ENCODE measurements at places on chromosomes 5 and 9.

DNA sequence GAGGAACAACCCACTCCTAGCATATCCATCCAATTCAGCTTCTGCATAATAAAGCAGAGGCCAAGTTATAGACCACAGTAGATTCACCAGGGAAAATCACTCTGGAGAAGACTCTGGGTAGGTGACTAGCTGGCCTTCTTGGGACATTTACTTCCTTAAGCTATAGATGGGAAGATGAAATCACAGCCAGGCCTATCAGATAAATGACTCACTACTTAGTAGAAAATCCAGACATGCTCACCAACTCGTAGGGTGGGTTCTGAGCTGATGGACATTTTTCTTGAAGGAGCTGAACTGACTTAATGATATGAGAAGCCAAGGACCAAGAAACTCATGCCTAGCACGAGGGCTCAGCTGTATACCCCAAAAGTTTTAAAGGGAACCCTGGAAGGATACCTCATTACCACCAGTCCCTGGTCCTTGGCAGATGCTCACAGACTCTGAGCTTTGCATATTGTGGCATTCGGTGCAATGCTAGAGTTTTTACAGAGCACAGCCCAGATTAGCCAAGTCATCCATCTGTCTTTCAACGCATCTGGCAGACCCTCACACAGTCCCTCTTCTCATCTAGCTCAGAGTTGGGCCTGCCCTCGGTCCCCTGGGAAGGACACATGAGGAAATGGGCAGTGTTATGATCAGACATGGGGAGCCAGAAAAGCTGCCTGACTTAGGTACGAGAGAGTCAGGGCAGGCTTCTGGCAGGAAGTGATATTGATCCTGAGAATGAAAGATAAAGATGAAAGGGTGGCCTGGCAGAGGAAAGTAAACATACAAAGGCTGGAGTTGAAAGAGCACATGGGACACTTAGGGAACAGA is 15.0 kb downstream of the ACSL6 start:
- no peak for DNase-seq

DNA sequence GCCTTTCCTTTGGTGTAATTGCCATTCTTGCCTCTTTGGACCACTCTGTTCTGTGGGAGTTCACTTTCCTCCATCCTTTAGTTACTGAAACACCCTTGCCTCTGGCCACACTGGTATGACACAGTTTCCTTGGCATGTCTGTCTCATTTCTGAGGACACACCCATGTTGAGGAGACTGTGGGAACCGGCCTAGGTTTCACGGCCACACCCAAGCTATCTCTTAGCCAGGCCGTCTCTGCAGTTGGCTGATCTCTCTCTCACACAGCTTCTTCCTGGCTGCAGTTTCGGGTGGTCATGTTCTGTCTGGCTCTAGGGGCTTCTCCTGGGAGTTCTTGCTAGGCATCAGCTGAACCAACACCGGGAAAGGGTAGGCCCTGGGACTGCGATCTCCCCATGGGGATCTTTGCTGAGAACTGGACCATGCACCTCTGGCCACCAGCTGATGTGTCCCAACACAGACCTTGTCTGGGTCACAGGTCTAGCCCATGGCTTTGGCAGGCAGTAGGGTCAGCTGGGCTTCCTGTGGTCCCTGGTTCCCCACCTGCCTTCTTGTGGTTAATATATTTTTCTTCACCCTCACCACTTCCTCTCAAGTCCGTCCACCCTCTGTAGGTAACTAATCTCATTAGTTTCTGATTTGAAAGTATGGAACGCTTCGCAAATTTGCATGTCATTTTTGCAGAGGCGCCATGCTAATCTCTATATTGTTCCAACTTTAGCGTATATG is 24.9 kb downstream of the ARHGEF37 start:
- no peak for DNase-seq

GRCh38 chr5:1640421-1640881 is 116.7 kb upstream of the LPCAT1 start:
- no peak for DNase-seq

GRCh38 chr9:92098638-92099037 is 16.6 kb downstream of the SPTLC1 start:
- no peak for DNase-seq

- DNase-seq, result no peak
Measured at GRCh38 chr5:125492977-125493376, 746.5 kb upstream of the ZNF608 start.

GRCh38 chr9:134150557-134151214 is 13.7 kb downstream of the RNU6ATAC start:
- DNase-seq, result no peak

DNA sequence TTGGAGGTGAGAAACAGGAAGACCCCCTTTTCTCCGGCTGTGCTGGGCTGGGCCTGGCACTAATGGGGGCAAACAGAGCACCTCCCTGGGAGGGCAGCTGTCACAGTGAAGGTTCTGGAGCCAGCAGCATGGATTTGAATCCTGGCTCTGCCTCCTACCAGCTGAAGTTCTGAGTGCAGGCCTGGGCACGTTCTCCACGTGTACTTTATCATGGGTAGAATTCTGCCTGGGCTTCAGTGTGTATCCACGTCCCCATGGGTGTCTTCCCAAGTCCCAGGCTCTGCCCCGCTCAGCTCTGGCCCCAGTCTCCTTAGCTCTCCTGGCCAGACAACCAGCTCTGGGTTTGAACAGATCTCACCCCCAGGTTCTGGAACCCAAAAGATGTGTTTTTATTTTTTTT is 223.2 kb downstream of the PBX3 start:
- DNase-seq, result no peak

DNA sequence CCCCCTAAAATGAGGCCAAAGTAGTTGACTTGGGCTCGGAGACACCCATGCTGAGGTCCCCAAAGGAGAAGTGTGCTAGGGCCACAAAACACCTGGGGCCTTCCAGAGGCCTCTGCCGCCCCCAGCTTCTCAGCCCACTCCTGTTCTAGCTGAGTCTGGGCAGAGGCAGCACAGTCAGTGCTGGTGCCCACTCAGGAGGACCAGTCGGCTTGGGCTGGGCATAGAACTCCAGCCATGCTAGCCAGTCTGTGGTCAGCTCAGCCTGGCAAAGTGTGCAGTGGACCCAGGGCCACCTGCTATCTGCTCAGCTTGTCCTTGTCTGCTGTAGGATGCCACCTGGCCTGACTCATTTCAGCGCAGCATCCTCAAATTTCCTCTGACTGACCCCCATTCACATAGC is 254.6 kb downstream of the FSTL4 start:
- DNase-seq, result no peak

GRCh38 chr5:141514330-141515133 is 25.7 kb downstream of the PCDHGC5 start:
- no peak for DNase-seq

GRCh38 chr5:179822444-179822990 is 1.8 kb downstream of the SQSTM1 start:
- DNase-seq, result no peak

DNA sequence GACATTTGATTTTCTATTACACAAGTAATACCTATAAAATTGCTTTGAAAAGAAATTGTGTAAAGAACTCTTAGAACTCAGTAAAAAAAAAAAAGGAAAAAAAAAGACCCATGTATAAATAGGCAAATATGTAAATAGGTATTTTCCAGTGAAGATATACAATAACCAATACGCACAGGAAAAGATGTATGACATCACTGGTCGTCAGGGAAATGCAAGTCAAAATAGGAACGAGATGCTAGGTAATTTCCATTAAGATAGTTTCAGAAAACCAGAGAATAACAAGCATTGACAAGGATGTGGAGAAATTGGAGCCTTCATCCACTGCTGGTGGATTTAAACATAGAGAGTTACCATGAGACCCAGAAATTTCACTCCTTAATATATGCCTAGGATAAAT is 708.8 kb downstream of the MTRR start:
- DNase-seq, result no peak

DNA sequence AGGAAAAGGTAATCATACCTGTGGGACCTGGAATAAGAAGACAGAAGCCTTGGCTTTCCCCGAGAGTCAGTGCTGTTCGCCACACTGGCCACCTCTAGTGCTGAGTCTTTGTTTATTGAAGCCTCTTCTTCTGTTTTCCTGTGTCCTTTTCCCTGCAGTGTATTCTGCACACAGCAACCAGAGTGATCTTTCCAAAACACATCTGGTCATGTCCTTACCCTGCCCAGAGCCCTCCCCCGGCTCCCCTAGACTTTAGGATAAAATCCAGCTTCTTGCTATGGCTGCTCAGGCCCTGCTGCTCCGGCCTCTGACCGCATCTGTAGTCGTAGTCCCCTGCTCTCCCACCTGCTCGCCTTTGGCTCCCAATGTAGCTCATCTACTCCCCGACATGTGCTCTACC is 28.3 kb downstream of the GALNT10 start:
- no peak for DNase-seq

DNA sequence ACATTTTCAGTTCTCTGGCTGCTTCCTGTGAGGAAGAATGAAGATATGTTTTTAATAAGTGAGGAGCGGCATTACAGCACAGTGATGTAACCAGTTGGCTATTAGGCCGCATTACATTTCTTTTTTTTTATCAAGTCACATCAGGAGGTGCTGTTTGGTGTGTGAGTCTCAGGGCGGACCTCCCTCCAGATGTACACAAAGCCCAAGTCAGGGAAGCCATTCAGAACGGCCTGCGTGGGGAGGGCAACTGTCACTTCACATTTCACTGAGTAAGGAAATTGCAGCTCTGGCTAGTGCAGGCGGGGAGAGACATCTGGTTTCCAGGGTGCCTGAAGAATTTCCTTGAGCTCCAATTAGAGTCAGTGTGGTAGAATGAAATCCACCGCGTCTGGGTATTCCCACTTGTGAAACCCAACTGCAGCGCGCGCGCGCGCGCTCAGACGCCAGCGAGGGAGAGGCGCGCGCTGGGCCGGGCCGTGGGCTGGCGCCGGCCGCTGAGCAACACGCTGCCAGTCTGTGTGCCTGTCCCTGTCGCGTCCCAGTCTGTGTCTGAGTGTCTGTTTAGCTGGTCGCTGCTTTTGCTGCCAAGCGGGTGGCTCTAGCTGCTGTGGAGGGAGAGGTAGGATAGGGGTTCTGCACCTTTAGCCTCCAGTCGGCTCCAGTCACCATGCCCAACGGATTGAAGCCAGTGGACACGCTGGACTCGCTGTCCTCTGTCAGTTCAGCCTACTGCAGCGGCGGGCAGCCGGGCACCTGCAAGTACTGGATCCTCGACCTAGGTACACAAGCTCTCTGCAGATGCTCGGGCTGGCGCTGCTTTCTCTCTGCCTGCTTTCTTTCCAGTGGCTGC is 140.8 kb upstream of the OTULINL start:
- DNase-seq, result no peak

GRCh38 chr9:28999057-28999456 is 1425.8 kb upstream of the C9orf72 start:
- DNase-seq, result no peak

GRCh38 chr5:113487781-113488644 is at the start of gene MCC:
Gene MCC, minus strand, starts transcription at chr5:113488453.
- DNase-seq, result no peak

DNA sequence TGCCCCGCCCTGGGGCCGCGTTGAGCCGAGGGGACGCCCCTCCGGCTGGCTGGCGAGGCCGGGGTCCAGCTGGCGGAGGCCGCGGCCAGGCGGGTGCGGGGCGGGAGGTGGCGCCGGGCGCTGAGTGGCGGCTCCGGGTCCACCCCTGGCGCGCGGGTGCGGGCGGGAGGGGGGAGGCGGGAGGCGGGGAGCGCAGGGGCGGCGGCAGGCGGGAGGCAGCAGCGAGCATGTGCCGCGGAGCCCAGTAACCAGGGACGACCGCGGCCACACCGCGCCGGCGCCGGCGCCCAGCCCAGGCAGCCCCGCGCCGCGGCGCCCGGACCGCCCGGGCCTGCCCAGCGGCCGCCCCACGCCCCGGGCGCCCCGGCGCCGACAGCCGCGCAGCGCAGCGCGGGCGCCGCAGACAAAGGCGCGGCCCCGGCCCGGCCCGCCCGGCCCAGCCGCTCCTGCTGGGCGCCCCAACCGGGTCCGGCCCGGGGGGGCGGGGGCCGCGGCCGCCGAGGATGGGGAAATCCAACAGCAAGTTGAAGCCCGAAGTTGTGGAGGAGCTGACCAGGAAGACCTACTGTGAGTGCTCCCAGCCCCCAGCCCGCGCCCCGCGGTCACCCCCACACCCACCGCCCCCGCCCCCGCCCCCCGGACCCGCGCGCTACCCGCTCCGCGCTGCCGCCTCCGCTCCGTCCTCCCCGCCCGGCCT is at the start of gene NCS1:
Gene NCS1, plus strand, starts transcription at position 244 of the 697 bp plus-strand sequence. Its CDS starts 260 bp downstream, at position 504.
- DNase-seq, result no peak

GRCh38 chr5:82356021-82356420 is 77.9 kb upstream of the RPS23 start:
- DNase-seq, result no peak

- no peak for DNase-seq
Measured at GRCh38 chr5:170389550-170389892, 354 bp upstream of the KCNMB1 start.

- DNase-seq, result no peak
Measured at GRCh38 chr9:82209797-82210470, 221.4 kb downstream of the SPATA31D1 start.

GRCh38 chr5:116475338-116475737 is 99.3 kb downstream of the SEMA6A start:
- no peak for DNase-seq

DNA sequence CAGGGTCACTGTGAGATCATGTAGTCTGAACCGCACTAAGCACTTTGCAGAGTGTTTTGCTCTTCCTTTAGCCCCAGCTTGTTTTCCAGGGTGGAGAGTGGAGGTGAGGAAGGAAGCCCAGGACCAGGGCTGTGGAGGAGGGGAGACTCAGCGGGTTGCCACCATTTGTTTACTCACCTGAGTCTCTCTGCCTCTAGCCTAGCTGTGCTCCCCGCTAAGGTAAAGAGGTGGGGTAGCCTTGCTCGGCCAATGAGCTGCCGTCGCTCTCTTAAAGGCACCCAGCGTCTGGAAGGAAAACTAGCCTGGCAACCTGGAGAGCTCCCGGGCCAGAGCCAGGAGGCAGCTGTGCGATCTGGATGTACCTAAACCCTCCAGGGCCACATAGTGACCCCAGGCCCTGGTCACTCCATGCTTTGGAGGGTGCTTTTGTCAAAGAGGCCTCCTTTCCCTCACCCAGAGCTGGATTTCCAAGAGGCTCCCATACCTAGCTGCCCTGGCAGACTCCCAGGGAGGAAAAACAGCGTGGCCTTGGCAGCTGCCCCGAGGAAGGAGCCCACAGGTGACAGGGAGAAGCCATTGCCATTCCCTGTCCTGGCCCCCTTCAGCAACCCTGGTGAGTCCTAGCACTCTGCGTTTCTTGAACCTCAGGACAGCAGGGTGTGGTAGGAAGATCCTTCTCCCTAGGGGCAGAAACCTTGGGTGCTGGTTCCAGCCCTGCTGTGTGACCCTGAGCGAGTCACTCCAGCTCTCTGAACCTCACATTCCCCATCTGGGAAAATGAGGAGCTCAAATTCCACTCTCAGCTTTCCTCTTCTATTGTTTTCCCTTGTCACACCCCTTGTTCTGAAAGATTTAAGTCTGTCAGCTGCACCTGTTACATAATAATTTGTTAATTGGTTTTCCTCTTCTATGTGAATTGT is 42.4 kb upstream of the LARP1 start:
- DNase-seq, result no peak

GRCh38 chr9:110126986-110127864 is 80.7 kb downstream of the C9orf152 start:
- no peak for DNase-seq
